ENCODE measurements at places on chromosomes 4 and X. TPM values are rescaled to one million over a fixed set of nuclear protein-coding genes. Genes with fewer than 3 reads are reported as not detected.

Gene RBMX2
- total RNA-seq = 24.8 TPM

Gene RIPPLY1
- not detected for total RNA-seq

- no peak for DNase-seq
Measured at GRCh38 chrX:19968276-19968675, 22.6 kb downstream of the BCLAF3 start.

Gene DCAF8L2
- total RNA-seq = not detected

Data from fibroblast of the aortic adventitia (primary cell).